ENCODE measurements at places on chromosomes 11 and 22.

DNA sequence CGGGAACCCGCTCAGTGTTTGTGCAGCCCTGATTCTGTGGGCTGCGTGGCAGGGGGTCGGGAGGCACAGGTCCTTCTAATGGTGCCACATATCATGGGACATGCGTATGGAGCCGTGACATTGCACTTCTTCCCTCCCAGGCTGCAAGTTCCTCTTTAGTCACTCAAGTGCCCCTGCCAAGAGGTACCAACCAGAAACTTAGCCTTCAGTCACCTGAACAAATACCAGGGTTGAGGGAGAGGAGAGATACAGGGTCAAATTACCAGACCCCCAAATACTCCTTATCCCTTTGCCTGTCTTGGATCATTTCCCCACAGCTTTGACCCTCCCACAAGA is 209.1 kb downstream of the BUD13 start:
- no peak overlapping the region for H3K27ac ChIP-seq
- no peaks in the 10 kb centered on the region for H3K27me3 ChIP-seq
- H3K4me3 ChIP-seq = no peak overlapping the region

DNA sequence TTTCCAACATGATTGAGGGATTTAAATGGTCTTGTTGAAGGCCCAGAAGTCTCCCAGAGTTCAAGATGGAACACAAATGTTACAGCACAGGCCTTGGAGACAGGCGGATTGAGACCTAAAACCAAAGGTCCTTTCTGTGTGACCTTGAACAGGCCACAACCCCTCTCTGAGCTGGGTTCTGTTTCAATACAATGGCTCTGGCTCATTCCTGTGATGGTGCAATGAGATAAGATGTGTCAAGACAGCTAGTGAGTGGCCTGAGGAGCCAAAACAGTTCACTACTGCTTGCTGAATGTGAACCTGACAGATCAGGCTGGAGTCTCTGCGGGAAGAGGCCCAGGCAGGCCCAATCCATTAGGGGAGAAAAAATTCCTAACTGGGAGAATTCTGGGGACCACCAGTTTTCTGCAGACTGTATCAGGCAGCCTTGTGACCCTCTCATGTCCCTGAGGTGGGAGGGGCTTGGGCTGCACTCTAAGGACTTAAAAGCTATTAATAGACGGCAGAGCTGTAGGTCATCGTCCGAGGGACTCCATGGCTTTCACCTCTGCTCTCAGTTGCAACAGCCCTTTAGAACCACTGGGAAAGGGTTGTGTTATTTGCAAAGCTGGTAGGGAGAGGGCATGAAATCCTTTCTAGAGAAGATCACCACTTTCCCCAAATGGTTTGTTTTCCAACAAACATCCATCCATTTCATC is 126.1 kb upstream of the TEAD1 start:
- DNase-seq = no peak
- H3K4me3 ChIP-seq = no peak overlapping the region
- H3K27me3 ChIP-seq = no peaks in the 10 kb centered on the region
- H3K27ac ChIP-seq = no peak overlapping the region

DNA sequence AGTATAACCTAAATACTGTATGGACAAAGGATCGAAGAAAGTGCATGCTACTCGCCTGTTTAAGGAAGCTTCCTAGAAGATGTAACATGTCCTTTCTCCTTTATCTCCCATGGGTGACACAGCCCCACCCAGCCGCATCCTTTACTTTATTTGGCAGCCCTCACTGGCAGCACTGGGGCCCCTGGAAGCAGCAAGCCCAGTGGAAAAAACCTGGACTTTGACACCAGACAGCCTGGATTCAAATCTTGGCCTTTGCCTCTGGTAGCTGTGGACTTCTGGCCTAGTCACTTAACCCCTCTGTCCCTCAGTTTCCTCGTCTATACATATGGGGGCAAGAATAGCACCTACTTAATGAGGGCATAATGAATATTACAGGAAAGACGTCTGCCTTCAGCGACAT is 67.1 kb downstream of the MYEOV start:
- H3K27ac ChIP-seq = no peak overlapping the region
- H3K4me3 ChIP-seq = no peak overlapping the region
- DNase-seq = no peak
- peaks cover 2% of the 10 kb centered on the region for H3K27me3 ChIP-seq
- no peaks in the 10 kb centered on the region for H3K4me1 ChIP-seq

DNA sequence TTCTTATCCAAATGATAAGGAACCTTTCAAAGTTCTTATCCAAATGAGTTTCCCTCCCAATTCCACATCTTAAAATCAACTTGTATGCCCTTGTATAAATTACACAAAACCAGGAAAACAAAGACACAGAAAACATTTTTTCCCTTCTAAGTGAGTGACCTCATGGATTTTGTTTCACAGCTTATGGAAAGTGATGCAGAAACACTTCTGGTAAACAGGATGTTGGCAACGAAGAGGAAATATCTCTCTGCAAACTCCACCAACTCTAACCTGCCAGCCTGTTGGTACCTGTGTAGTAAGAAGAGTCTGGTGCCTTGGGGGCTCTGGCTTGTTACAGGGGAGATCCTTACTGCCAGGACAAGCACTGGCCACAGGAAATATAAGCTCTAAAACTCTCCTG is 57.0 kb downstream of the CELSR1 start:
- no peak overlapping the region for H3K4me3 ChIP-seq
- no peak for DNase-seq
- no peak overlapping the region for H3K27ac ChIP-seq
- no peaks in the 10 kb centered on the region for H3K4me1 ChIP-seq
- H3K27me3 ChIP-seq = peaks cover 3% of the 10 kb centered on the region
- no peaks in the 10 kb centered on the region for H3K36me3 ChIP-seq

- H3K27ac ChIP-seq = no peak overlapping the region
- H3K27me3 ChIP-seq = peaks cover 3% of the 10 kb centered on the region
- H3K4me3 ChIP-seq = no peak overlapping the region
- no peaks in the 10 kb centered on the region for H3K4me1 ChIP-seq
Measured at GRCh38 chr11:94705891-94706615, 62.1 kb upstream of the AMOTL1 start.

- peaks cover 29% of the 10 kb centered on the region for H3K36me3 ChIP-seq
- no peak overlapping the region for H3K27ac ChIP-seq
- peaks cover 35% of the 10 kb centered on the region for H3K4me1 ChIP-seq
- no peak for DNase-seq
- H3K4me3 ChIP-seq = no peak overlapping the region
- H3K27me3 ChIP-seq = no peaks in the 10 kb centered on the region
Measured at GRCh38 chr11:44600839-44601383, 35.4 kb downstream of the CD82 start.

GRCh38 chr11:74871037-74871436 is 77.9 kb downstream of the XRRA1 start:
- no peaks in the 10 kb centered on the region for H3K4me1 ChIP-seq
- no peaks in the 10 kb centered on the region for H3K27me3 ChIP-seq
- no peak for DNase-seq
- peaks cover 47% of the 10 kb centered on the region for H3K36me3 ChIP-seq
- no peak overlapping the region for H3K27ac ChIP-seq
- H3K4me3 ChIP-seq = no peak overlapping the region

DNA sequence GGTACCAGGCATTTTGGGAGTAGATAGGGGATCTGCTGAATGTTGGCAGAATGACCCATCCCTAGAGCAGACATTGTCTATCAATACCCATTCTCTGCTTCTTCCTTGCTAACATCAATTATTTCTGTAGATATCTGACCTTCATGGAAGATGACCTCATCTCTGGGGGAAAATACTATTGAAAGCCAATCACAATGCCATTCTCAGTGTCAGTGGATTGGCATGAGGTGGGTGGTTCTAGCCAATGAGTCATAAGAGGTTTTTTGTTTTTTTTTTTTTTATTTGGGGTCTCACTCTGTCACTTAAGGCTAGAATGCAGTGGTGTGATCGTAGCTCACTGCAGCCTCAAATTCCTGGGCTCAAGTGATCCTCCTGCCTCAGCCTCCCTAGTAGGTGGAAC is 42.5 kb downstream of the SNX19 start:
- DNase-seq = no peak
- peaks cover 80% of the 10 kb centered on the region for H3K36me3 ChIP-seq
- H3K4me1 ChIP-seq = no peaks in the 10 kb centered on the region
- H3K4me3 ChIP-seq = no peak overlapping the region
- H3K27me3 ChIP-seq = no peaks in the 10 kb centered on the region
- no peak overlapping the region for H3K27ac ChIP-seq

GRCh38 chr22:42500161-42500835 is 19.3 kb downstream of the RRP7A start:
- no peaks in the 10 kb centered on the region for H3K27me3 ChIP-seq
- no peak overlapping the region for H3K4me3 ChIP-seq
- peak; percentile 81 for DNase-seq
- H3K36me3 ChIP-seq = no peaks in the 10 kb centered on the region

GRCh38 chr11:9601037-9601875 is 27.8 kb downstream of the WEE1 start:
- peak; percentile 76 for DNase-seq
- no peaks in the 10 kb centered on the region for H3K27me3 ChIP-seq
- H3K4me3 ChIP-seq = peak overlapping the region; percentile 62
- peaks cover 15% of the 10 kb centered on the region for H3K4me1 ChIP-seq

DNA sequence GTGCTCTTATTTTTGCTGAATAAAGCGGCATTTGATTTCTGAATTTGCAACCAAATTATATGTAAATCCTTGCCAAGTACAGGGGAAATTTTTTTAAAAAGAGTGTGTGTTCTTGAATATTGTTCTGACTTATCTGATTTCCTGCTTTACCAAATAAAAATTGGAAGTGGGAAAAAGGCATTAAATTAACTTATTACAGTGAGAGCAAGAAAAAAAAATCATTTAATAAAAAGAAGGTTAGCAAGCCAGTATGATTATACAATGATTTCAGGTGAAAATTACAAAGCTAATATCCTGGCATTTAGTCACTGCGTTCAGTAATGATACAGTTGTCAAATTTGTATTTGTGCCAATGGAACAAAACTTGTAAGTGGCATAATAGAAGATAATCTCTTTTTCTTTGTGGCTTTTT is 82.1 kb upstream of the PPARA start:
- no peak for DNase-seq
- H3K27ac ChIP-seq = no peak overlapping the region
- peaks cover 24% of the 10 kb centered on the region for H3K4me1 ChIP-seq
- peaks cover 7% of the 10 kb centered on the region for H3K27me3 ChIP-seq
- H3K4me3 ChIP-seq = no peak overlapping the region

DNA sequence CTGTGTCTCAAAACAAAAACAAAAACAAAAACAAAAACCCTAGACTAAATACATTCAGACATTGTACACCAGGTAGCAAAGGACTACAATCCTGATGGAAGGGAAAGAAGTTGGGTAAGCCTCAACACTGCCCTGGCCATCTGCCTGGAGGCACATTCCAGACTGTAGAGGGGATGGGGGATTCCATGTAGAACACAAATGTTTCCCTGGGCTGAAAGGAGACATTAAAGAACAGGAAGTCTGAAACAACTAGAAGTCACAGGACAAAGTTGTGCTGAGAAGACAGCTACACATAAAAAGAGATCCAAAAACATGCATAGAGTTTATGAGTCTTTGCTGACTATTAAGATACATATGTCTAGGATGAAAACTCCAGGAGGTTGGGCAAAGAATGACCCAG is 83.9 kb downstream of the RRAS2 start:
- no peak for DNase-seq
- peaks cover 20% of the 10 kb centered on the region for H3K4me1 ChIP-seq
- no peaks in the 10 kb centered on the region for H3K27me3 ChIP-seq
- no peak overlapping the region for H3K4me3 ChIP-seq
- no peaks in the 10 kb centered on the region for H3K36me3 ChIP-seq
- H3K27ac ChIP-seq = no peak overlapping the region

GRCh38 chr11:126968915-126969314 is 31.7 kb downstream of the KIRREL3 start:
- no peaks in the 10 kb centered on the region for H3K4me1 ChIP-seq
- no peaks in the 10 kb centered on the region for H3K27me3 ChIP-seq
- no peaks in the 10 kb centered on the region for H3K36me3 ChIP-seq
- DNase-seq = no peak
- H3K4me3 ChIP-seq = no peak overlapping the region
- no peak overlapping the region for H3K27ac ChIP-seq

GRCh38 chr11:117535201-117535849 is 207.7 kb downstream of the CEP164 start:
- no peak overlapping the region for H3K4me3 ChIP-seq
- DNase-seq = no peak
- no peak overlapping the region for H3K27ac ChIP-seq
- H3K4me1 ChIP-seq = no peaks in the 10 kb centered on the region
- no peaks in the 10 kb centered on the region for H3K36me3 ChIP-seq

DNA sequence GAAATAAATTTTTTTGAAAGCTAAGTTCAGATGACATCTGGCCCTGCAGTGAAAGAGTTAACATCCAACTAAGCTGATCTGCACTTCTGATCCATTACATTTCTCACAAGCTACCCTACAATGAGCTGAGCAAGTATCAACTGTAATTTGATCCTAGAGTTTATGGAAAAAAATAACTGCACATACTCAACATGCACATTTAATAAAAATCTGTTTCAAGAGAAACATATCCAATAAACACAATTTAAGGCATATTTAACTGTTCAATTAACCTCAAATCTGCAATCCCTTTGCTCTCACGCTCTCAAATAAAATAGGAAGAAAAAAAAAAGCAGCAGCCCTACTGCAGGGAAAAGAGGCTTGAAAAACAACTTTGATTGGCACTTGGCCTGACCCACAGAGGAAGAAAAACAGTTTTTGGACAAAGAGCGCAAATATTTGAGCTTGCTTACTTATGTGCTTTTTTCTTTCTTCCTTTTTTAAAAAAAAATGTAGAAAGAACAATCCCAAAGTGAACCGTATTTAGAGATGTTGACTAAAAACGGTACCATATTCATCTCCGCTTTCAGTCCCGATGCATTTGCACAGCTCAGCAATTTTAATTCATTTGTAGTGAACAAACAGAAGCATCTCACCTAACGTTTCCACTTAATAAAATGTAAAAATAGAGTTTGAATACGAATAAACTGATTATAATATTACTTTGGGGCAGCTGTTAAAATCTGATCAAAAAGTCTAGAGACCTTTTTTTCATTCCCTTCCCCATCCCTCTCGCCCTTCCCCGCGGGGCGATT is 1.6 kb downstream of the SESN3 start:
- H3K4me3 ChIP-seq = peak overlapping the region; percentile 97
- peaks cover 47% of the 10 kb centered on the region for H3K4me1 ChIP-seq
- peak; percentile 53 for DNase-seq
- no peaks in the 10 kb centered on the region for H3K27me3 ChIP-seq

- H3K27ac ChIP-seq = no peak overlapping the region
- no peak for DNase-seq
Measured at GRCh38 chr11:96008161-96008720, 84.3 kb upstream of the MTMR2 start.

DNA sequence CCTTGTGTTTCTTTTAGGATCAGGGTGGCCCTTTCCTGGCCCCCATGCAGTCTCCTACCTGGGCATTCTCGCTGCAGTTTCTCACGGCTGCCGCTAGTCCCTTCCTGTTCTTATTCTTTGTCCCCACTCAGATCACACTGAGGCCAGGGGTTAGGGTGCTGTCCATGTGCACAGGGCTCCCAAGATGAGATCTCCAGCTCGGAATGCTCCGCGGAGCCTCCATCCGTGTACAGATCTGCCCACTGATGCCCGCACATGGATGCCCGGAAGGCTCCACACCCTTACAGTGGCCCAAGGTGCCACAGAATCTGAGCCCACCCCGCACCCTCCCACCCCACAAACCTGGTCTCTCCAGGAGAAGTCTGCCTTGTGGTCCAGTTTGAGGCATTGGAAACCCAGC is 457.3 kb downstream of the TBC1D22A start:
- no peaks in the 10 kb centered on the region for H3K27me3 ChIP-seq
- DNase-seq = no peak
- no peak overlapping the region for H3K27ac ChIP-seq
- H3K4me3 ChIP-seq = no peak overlapping the region
- H3K4me1 ChIP-seq = no peaks in the 10 kb centered on the region
- no peaks in the 10 kb centered on the region for H3K36me3 ChIP-seq
